ENCODE measurements at places on chromosomes 3 and 15.
A peak's percentile ranks its signal among the peaks of the same experiment; 100 is the strongest.

- no peak for DNase-seq
These were observed 48.4 kb downstream of the TMEM45A start for GRCh38 chr3:100540791-100541334.

- DNase-seq = no peak
These were observed 31.6 kb downstream of the KLHL25 start for GRCh38 chr15:85763157-85763556.

DNA sequence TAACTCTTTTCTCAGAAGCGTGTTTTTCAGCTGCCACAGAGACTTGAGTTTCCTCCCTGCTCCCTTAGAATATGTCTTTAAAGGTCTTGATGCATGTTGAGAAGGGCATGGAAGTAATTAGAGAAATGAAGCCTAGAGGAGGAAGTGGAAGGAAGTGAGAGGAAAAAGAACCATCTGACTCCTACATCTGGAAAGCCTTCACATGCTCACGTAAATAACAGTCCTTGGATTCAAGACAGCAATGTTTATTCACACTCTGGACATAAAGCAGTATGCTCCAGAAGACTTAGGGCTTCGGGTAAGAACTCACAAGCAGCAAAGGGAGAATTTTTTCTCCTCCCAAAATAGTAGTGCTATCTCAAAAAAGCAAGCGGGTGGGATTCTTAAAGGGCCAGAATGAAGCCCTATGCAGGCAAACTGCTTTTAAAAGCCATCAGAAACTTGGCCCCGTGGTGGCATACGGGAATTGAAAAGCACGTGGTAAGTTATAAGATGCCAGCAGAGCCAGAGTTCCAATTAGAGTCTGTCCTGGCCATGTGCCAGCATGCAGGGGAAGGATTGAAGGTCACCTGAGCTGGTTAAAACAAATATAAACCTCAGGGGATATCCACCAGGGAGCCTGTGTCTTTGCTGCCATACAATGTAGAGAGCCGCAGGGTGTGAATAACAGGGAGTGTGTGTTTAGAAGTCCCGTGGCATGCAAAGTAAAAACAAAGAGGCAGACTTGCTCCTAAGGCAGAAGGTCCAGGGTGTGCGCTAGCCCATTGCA is 380.8 kb upstream of the NDN start:
- no peak for DNase-seq

GRCh38 chr3:14358426-14359211 is 43.8 kb upstream of the SLC6A6 start:
- no peak for DNase-seq

GRCh38 chr15:39504808-39505207 is 76.1 kb upstream of the THBS1 start:
- DNase-seq = no peak

DNA sequence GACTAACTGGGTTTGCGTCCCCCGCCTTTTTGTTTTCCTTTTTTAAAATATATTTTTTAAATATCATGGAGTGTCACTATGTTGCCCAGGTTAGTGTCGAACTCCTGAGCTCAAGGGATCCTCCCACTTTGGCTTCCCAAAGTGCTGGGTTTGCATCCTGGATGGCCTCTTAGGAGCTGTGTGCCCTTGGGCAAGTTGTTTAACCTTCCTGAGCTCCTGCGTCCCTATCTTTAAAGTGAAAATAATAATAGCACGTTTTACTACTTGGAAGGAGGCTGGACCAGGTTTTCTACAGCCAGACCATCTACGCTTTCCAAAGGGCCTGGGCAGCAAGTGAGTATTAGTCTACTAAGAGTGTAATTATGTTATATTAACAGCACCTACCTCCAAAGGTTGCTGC is 44.2 kb upstream of the RNU6-1 start:
- DNase-seq = no peak

DNA sequence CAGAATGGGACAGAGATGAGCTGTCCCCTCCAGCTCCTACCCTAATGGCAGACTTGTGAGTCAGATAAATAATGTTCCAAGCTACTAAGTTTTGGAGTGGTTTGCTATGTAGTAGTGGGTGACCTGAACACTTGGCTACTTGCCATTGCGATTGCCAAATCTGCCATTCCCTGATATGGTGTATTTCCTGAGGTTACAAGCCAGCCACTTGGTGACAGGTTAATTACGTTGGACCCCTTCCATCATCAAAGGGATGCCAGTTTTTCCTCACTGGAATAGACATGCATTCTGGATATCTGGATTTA is 33.6 kb downstream of the MORF4L1 start:
- no peak for DNase-seq

DNA sequence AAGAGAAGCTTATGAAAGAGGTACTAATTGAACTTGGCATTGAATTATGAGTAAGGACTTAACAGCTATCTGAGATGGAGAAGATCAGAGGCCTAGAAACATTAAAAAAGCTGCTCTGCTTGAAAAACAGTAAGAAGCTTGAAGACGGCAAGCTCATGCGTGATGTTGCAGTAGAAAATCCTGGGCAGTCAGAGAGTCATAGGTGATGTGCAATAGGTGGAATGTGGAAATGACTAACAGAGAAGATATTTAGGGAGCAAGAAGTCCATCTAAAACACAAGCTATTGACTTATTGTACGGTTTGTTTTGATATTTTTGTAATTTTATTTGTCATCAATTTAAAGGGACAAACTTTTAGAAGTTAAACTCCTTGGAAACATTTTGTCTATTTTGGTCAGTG is 1101.4 kb downstream of the ROBO2 start:
- DNase-seq = no peak

GRCh38 chr15:95770196-95770595 is 560.3 kb upstream of the NR2F2 start:
- DNase-seq = no peak

DNA sequence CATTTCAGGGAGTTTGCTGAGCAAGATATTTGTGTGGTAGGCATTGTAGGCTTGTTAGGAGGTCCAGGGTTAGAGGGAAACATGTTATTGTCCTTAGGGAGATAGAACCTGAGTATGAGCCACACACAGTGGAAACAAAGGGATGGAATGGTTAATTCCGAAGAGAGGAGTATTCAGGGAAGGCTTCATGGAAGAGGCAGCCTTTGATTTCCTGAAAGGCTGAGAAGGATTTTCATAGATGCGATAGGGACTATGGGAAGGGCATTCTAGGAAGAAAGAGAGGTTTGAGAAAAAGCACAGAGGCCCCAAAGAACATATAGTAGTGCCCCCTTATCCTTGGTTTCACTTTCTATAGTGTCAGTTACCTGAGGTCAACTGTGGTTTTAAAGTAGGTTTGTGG is 81.7 kb downstream of the RAB11A start:
- no peak for DNase-seq

GRCh38 chr3:38232701-38233100 is 32.9 kb upstream of the SLC22A13 start:
- DNase-seq = no peak

GRCh38 chr3:81554388-81554787 is 207.1 kb downstream of the GBE1 start:
- no peak for DNase-seq

DNA sequence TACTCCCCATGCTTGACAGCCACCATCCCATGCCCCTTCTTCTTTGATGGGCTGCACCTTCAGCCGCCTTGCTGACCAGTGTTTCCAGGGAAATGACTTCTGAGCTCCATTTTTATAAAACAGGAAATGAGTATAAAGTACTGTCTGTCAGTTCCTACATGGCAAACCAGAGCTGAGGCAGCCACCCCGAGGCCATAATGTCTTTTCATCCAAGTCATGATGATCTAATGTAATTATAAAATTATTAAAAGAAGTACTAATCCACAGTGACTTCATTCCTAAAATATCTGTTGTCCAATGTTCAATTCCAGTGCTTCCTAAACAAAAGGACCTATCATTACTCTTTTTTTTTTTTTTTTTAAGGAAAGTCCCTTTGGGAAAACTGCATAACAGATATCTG is 75.2 kb upstream of the HERC1 start:
- DNase-seq = no peak

DNA sequence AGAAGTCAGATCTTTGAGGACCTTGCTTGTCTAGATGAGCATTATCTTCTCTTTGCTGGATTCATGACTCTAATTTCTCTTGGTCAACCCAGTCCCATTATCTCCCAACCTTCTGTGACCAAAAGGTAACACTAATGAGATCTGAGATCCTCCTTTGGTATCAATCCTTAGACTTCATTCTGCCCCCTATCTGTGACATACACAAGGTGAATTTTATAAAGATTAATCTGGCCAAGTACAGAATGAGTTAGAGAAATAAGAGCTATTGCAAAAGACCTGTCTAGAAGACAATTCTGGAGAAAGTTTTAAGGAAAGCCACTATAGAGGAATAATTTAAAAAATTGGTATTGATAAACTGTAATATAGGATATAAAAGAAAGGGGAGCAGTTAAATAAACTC is 113.8 kb upstream of the KCNMB2 start:
- DNase-seq = no peak

DNA sequence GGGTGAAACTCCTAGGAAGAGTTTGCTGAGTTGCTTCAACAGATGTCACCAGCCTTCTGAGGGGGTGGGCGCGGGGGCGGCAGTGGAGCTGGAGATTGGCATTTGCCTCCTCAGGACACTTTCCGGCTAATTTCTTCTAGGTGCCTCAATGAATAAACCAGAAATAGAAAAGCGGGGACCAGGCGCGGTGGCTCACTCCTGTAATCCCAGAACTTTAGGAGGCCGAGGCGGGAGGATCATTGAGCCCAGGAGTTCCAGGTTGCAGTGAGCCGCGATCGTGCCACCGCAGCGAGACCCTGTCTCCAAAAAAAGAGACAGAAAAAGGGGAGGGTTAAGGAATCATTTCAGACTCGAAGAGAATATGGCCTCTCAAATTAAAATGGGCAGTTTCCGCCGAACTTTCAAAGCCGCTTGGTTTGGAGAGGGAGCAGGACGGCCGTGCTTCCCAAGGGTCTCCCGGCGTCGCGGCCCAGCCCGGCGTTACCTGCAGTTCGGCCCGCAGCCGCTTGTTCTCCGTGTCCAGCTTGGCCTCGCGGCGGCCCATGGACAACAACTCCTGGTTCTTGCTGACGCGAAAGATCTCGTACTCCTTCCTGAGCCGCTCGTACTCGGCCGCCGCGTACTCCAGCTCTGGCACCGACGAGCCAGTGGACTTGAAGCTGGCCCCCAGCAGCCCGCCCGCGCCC is 587 bp downstream of the NPHP3 start:
- DNase-seq = peak; percentile 41

DNA sequence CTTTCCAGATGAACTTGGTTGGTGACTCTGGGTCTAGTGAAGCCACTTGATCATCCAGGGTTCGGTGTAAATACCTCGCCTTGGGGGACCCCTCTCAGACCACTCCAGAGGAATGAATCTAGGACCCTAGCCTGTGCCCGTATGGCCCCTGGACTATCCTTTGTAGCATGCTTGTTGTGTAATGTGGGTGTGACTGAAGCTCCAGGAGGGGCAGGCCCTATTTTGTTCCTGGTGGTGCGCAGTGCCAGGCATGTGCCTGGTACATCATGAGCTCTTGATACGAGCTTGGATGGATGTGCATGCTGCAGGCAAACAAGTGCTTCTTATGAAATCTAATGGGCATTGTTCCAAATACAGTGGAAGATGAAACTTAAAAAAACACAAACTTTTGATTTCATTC is 82.8 kb downstream of the EBLN2 start:
- no peak for DNase-seq

DNA sequence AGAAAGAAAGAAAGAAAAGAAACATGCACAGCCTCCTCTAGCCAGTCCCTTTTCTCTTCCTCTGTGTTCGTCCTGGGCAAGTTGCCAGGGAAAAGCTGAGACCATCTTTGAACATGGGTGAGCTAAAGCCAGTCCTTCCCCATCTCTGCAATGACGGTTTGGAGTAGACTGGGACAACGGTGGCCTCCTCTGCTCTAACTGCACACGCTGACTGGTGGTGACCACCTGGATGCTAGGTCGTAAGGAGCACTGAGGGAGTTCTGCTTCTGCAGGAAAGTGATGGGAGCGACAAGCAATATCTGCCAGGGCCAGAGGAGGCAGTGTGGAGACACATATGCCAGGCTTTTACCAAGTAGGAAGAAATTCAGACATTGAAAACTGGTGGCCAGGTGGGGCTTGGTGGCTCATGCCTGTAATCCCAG is 111.7 kb downstream of the NUP210 start:
- DNase-seq = peak; percentile 5

DNA sequence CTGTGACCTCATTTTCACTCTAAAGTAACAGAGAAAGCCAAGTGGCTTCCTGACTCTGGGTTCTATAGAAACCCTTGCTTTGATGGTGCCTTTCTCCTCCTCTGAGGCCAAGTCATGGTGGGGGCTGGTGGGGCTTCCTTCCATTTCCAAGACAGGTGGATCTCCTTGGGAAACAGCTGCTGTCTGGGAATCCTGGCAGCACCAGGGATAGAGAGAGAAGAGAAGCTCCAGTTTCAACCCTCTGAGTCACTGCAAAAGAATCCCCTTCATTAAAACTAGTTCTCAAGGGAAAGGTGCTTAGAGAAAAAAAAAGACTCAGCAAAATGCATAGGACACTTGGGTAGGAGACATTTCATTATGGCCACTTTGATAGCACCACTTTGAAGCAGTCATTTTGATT is 614.4 kb downstream of the FHIT start:
- DNase-seq = no peak

- peak; percentile 61 for DNase-seq
These were observed 2.5 kb upstream of the INAFM2 start for GRCh38 chr15:40320931-40321371.

DNA sequence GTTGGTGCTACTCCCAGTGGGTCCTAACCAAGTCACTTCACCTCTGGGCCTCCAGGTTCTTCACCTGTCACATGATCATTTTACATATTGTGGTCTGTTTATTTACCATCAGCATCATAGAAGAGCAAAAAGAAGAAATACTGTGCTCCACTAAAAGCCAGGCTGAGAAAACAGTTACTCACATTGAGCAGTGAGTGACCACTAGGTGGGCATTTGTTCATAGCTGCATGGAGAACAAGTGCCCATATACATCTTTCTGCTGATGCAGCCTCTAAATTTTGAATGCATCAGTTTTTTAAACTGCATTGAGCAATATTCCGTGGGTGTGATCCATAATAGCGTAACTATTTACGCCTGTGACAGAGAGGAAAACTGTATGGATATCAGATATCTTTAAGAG is 76.2 kb downstream of the DCUN1D1 start:
- DNase-seq = no peak

- DNase-seq = no peak
These were observed 562.9 kb upstream of the KCNMB2 start for GRCh38 chr3:177973241-177973840.

GRCh38 chr3:149586871-149587270 is 71.0 kb downstream of the WWTR1 start:
- no peak for DNase-seq

Measured in NCI-H1417 (cell line).